ENCODE measurements at places on chromosomes 12 and 14.

DNA sequence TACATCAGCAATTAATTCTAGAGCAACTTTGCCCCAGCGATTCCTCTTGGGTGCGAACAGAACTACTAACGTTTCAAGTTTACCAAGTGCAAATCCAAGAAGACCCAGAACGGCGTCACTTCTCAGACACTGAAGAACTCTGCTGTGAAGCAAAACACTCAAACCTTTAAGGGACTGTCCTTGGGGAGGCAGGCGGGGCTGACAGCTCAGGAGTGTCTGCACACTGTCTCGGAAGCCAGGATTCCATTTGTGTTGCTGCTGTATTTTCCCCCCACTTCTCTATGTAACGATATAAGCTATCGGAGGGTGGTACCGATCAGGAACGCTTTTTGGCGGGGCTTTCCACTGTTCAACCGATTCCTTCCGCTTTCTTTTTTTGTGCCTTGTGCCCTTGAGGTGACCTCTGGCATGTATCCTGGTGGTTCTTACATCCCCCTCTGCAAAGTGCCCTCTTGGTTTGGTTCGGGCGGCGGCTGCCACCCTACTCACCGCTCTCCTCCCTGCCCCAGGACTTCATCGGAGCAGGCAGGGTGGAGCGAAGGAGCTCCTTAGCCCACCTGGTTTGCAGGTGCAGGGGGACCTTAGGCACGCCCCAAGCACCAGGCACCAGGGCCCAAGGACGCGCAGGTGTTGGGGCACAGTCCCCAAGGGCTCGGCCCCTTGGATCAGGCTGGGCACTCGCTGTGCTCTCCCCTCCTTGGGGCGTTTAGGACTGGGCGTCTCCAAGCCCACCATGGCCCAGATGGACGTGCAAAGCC, 19.2 kb upstream of the MLXIP start:
- no peak for DNase-seq
- peaks cover 3% of the 10 kb centered on the region for H3K4me1 ChIP-seq
- H3K36me3 ChIP-seq = peaks cover 39% of the 10 kb centered on the region

GRCh38 chr12:25695574-25695973, 142.5 kb upstream of the LMNTD1 start:
- H3K4me1 ChIP-seq = peaks cover 2% of the 10 kb centered on the region
- no peaks in the 10 kb centered on the region for H3K36me3 ChIP-seq
- no peaks in the 10 kb centered on the region for H3K27me3 ChIP-seq
- no peak overlapping the region for H3K27ac ChIP-seq

DNA sequence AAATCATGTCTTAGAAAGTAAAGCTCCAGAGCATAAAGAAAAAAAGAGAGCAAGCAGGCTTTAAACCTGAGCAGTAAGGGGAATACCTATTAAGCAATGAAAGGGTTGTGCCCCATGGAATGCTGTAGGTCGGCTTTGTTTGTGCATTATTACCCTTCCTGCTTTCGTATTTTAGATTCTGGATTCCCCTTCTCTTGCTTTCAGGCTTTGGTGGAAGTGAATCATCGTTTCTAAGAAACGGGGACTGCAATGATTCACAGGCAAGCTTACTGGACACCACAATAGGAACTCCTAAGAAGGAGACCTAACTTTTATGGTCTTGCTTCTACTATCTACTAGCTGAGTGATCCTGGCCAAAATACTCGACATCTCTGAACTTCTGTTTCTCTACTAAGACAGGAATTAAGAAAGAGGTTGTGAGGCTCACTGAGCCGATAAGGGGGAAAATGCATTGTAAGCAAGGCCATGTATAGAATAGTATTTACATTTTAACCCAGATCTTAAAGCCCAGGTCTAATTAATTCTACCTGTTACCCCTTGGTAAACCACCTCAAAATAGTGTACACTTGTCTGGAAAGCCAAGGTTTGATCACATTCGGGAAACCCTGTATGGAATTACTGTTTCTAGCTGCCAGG, 1.2 kb upstream of the BMAL2 start:
- no peak overlapping the region for H3K27ac ChIP-seq
- no peaks in the 10 kb centered on the region for H3K27me3 ChIP-seq
- no peaks in the 10 kb centered on the region for H3K36me3 ChIP-seq
- H3K4me1 ChIP-seq = no peaks in the 10 kb centered on the region
- peak; percentile 19 for DNase-seq

- H3K27me3 ChIP-seq = no peaks in the 10 kb centered on the region
- H3K4me3 ChIP-seq = no peak overlapping the region
- peak overlapping the region; percentile 85 for H3K27ac ChIP-seq
- DNase-seq = no peak
- H3K4me1 ChIP-seq = peaks cover 67% of the 10 kb centered on the region
- H3K36me3 ChIP-seq = no peaks in the 10 kb centered on the region
These were observed 617.5 kb downstream of the VRK1 start for GRCh38 chr14:97414718-97415098.

GRCh38 chr12:96403870-96404269, 3.6 kb upstream of the CDK17 start:
- H3K4me3 ChIP-seq = no peak overlapping the region
- DNase-seq = no peak
- no peak overlapping the region for H3K27ac ChIP-seq
- H3K27me3 ChIP-seq = no peaks in the 10 kb centered on the region

DNA sequence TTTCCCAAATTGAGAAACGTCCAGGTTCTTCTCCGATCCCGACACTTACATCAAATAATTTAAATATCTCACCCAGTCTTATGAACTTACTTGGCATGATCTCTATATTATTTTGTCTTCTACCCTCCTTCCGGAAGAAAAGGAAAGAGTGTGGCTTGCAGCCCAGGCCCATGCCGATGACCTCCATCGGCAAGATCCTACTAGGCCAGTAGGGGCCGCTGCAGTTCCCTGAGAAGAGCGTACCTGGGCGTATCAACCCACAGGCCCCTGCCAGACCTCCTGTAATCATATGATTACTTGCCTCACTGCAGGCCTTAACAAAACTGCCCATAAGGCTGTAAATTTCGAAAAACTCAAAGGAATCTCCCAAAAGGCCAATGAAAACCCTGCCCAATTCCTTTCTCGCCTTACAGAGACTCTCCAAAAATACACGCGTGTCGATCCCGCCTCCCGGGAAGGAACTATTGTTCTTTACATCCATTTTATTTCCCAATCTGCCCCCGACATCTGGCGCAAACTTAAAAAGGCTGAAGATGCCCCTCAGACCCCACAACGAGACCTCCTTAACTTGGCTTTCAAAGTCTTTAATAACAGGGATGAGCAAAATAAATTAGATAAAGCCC, 69.6 kb downstream of the MOK start:
- H3K27ac ChIP-seq = peak overlapping the region; percentile 56
- H3K27me3 ChIP-seq = no peaks in the 10 kb centered on the region
- peaks cover 6% of the 10 kb centered on the region for H3K4me1 ChIP-seq
- peak; percentile 79 for DNase-seq
- H3K36me3 ChIP-seq = no peaks in the 10 kb centered on the region
- peak overlapping the region; percentile 51 for H3K4me3 ChIP-seq

DNA sequence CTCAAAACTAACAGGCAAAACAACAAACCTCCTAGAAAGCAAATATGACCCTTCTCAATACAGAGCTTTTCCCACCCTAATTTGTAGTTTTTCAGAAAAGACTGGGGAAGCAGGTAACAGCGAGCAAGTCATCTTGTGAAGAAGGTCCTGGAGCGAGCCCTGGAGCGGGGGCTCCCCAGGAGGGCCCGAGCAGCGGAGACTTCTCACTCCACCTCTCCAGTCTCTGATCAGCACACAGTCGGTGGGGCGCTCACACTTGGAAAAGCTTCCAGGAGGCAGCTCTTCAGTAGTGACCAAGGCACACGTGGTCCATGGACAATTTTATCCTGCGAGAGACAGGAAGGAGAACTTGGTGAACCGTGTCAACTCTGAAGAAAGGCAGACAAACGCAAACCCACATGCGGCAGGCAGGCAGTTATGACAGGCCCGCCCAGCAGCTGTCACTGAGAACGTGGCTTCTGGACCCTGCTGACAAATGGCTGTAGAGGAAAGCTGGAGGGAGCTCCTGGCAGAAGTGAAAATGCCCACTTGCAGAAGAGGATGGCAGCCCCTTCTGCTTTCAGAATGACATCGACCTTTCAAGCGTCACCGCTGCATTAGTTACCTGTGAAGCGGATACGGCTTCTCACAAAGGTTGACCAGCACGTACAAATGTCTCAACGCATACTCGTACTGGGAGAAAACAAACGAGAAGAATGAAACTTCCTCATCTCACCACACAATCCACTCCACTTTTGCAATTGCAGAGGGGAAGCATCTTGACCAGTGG, 44.2 kb downstream of the LGMN start:
- H3K36me3 ChIP-seq = no peaks in the 10 kb centered on the region
- no peaks in the 10 kb centered on the region for H3K27me3 ChIP-seq
- DNase-seq = no peak
- no peak overlapping the region for H3K4me3 ChIP-seq
- H3K4me1 ChIP-seq = no peaks in the 10 kb centered on the region
- no peak overlapping the region for H3K27ac ChIP-seq

DNA sequence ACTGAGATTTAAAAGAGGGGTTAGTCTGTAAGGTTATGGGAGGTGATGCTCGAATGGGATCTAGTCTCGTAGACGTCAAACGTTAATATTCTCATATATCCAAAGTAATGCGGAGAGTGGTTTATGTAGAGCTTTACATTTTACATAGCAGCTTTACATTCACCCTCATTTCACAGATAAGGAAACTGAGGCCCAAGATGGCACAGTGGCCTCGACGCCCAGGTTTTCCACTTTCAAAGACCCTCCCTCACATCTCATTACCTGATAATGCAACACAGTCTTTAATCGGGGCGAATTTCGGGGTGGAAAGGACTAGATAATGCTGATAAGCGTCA, 450 bp upstream of the TDG start:
- H3K36me3 ChIP-seq = peaks cover 5% of the 10 kb centered on the region
- peak overlapping the region; percentile 61 for H3K4me3 ChIP-seq
- no peak for DNase-seq
- H3K4me1 ChIP-seq = peaks cover 9% of the 10 kb centered on the region

- H3K27ac ChIP-seq = no peak overlapping the region
- H3K4me1 ChIP-seq = no peaks in the 10 kb centered on the region
- no peak for DNase-seq
- H3K36me3 ChIP-seq = no peaks in the 10 kb centered on the region
These were observed 58.7 kb downstream of the ST8SIA1 start for GRCh38 chr12:22275843-22276242.

- H3K27me3 ChIP-seq = no peaks in the 10 kb centered on the region
- DNase-seq = no peak
- H3K4me1 ChIP-seq = no peaks in the 10 kb centered on the region
- no peak overlapping the region for H3K4me3 ChIP-seq
- no peaks in the 10 kb centered on the region for H3K36me3 ChIP-seq
- H3K27ac ChIP-seq = no peak overlapping the region
These were observed 413.4 kb upstream of the USP15 start for GRCh38 chr12:61846765-61847164.

DNA sequence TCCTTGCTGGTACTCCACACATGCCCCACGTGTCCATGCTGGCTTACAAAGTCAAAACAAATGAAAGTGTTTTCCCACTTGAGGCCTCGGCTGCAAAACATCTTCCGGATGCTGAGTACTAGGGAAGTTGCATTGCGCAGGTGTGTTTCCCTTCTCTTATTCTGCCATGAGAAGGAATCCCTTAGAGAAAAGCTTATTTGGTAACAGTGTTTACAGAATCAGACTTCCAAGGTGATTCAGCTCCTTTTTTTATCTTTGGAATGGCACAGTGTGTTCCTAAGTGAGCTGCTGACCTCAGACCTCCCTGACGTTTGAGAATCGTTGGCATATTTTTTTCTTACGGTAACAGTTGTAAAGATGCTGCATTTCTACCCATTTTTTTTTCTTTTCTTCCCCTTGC, 211.3 kb downstream of the ESR2 start:
- no peaks in the 10 kb centered on the region for H3K4me1 ChIP-seq
- no peak overlapping the region for H3K4me3 ChIP-seq
- H3K27ac ChIP-seq = no peak overlapping the region
- H3K27me3 ChIP-seq = no peaks in the 10 kb centered on the region

DNA sequence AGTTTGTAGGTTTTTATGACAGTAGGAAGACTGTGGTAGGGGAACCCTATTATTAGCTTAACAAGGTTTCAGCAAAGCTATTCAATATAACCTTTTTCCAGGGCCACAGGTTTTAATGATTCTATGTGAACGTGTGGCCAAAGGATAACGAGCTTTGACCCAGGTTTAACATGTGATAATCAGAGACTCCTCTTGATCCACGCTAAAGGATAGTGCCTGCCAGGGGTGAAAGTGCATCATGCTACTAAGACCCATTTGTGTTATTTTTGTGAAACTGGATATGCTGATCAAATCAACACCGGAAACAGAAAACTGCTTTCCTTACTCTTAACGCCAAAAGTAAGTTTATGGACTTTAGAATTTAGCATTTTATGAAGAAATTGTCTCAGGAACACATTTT, 909 bp upstream of the TAOK3 start:
- H3K4me3 ChIP-seq = peak overlapping the region; percentile 85
- no peaks in the 10 kb centered on the region for H3K36me3 ChIP-seq
- DNase-seq = no peak
- H3K4me1 ChIP-seq = peaks cover 28% of the 10 kb centered on the region
- no peaks in the 10 kb centered on the region for H3K27me3 ChIP-seq

DNA sequence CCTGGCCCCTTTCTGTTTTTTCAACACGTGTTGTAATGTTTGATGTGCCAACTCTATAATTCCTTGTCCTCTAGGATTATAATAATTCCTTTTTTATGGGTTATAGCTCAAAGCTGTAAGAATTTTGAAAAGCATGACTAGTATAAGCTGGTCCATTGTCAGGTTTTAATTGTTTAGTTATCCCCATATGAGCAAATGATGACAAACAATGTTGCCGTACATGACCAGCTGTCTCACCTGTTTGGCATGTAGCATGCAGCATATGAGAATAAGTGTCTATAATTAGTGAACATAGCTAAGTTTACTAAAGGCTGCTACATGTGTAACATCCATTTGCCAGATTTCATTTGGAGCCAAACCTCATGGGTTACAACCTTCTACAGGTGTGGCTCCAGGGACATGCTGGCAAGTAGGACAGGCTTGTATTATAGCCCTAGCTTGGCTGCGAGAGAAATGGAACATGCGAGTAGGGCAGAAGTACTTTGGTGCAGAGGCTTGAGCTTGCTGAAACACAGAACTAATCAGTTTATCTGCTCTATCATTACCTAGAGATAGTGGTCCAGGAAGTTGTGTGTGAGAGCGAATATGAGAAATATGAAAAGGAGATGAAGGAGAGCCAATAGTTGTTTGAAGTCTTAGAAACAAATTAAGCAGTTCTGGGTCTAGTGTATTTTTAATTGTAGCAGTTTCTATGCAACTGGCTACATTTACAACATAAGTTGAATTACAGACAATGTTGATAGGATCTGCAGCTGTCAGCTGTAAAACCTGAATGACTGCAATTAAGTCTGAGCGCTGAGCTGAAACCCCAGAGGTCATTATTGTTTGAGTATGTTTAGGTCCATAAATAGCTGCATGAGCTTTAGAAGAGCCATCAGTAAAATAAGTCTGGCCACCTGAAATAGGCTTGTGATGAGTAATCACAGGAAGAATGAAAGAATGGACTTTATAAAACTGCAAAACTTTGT, 22.6 kb upstream of the MAPKAPK5 start:
- no peak overlapping the region for H3K4me3 ChIP-seq
- H3K36me3 ChIP-seq = no peaks in the 10 kb centered on the region
- H3K4me1 ChIP-seq = no peaks in the 10 kb centered on the region
- H3K27ac ChIP-seq = no peak overlapping the region
- DNase-seq = no peak
